Thoracic aorta (tissue), 2 donors: ENCODE measurements at places on chromosomes 2 and 18.

- H3K27ac ChIP-seq, result no peak overlapping the region
- no peak overlapping the region for H3K4me3 ChIP-seq
- H3K4me1 ChIP-seq, result no peaks in the 10 kb centered on the region
- DNase-seq, result no peak
- H3K36me3 ChIP-seq, result no peaks in the 10 kb centered on the region
Observed at GRCh38 chr2:8133363-8133762, 548.5 kb upstream of the ID2 start.

DNA sequence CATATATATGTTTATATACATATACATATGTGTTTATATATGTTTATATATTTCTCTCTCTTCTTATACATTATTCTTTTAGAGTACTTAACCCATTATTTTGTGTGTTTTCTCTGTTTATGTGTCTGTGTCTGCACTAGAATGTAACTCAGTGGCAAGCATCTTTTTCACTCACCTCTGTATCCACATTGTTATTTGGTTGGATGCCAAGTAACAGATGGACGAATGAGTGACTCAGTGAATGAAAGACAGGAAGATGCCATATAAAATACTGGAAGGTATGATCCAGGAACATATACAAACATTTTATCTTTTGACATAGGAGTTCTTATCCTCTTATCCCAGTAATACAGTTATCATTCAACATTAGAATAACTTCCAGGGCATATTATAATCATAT lies 684.8 kb downstream of the RNF144A start:
- no peaks in the 10 kb centered on the region for H3K36me3 ChIP-seq
- H3K27me3 ChIP-seq, result no peaks in the 10 kb centered on the region
- no peak for DNase-seq
- H3K27ac ChIP-seq, result no peak overlapping the region
- H3K4me3 ChIP-seq, result no peak overlapping the region

- H3K4me3 ChIP-seq, result peak overlapping the region; percentile 98
- no peak for DNase-seq
- no peaks in the 10 kb centered on the region for H3K36me3 ChIP-seq
Observed at GRCh38 chr18:75208836-75209128, 157 bp downstream of the PTGR3 start.

GRCh38 chr2:98917031-98917471 lies 19.0 kb downstream of the CRACDL start:
- DNase-seq, result no peak
- H3K27me3 ChIP-seq, result no peaks in the 10 kb centered on the region
- H3K4me1 ChIP-seq, result no peaks in the 10 kb centered on the region
- H3K27ac ChIP-seq, result no peak overlapping the region
- no peak overlapping the region for H3K4me3 ChIP-seq
- no peaks in the 10 kb centered on the region for H3K36me3 ChIP-seq
